Prostate gland (tissue), 2 donors: ENCODE measurements at places on chromosomes 6 and 20.

GRCh38 chr6:39426073-39426456, 103.6 kb upstream of the KCNK16 start:
- peak; percentile 19 for DNase-seq

DNA sequence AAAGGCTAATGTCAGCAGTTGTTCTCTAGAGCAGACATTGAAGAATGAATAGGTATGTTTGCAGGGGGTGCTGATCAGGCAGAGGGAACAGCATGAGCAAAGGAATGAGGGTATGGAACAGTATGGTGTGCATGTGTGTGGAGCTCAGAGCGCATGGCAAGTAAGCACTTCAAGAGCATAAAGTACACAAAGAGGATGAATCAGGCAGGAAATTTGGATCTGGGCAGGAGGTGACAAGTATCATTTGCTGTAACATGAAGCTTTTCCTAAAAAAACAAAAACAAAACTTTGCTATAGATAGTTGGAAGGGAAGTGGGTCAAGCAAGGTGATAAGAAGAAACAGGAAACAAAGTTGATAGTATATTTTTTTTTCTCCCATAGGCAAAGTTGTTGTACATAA, 746.8 kb downstream of the HDGFL1 start:
- no peak for DNase-seq

DNA sequence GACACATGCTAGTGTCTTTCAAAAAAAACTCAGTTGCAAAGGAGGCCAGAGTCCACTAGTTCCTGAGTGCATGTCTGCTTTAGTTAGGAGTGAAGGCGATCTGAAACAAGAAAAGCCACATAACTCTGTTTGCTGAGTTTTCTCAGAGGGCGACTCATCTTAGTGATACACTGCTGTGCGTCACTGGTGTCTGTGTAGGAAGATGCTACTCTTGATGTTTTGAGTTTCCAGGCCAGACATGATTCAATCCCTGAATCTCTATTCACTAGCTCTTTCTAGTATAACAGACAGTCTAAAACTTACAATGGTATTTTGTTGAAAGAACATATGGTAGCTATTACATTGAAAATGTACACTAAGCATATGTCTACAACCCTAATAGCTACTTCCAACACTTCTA, 60.9 kb downstream of the GFRAL start:
- DNase-seq = no peak

GRCh38 chr6:111745186-111745585, 128.1 kb downstream of the FYN start:
- DNase-seq = no peak
